GDM1 (cell line): ENCODE measurements at places on chromosomes 4 and X.

DNA sequence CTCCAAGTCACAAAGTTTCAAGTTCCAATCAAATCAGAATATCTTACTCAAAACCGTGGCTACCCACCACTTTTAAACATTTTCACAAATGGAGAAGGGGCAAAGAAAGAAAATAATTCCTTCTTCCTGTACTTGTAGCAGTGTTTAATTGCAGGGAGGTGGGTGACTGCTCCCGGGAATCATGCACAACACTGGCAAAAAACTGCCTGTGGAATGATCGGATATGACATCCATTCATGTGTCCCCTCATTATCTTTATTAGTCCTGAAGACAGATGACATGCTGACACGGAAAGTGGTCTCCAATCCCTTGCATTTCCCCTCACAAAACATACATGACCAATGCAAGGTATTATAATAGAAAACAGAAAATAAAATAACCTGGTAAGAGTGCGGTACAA lies 2.0 kb downstream of the TSPAN5 start:
- DNase-seq: no peak

- no peak for DNase-seq
Measured at GRCh38 chr4:6179362-6179761, 21.0 kb downstream of the JAKMIP1 start.

DNA sequence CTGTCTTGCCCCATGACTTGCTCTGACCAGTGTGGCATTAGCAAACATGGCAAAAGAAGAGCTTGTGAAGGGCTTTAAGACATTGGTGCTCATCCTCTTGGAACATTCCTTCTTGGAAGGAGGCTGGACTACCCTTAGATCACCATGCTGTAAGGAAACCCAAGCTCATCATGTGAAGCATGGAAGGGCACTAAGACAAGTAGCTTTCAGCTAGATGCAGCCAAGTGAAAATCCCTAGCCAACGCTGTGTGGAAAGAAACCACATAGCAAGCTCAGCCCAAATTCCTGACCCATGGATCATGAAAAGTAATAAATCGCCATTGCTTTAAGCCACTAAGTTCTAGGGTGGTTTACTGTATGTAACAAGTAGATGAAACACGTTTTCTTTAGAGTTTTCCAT lies 12.4 kb upstream of the PACRGL start:
- DNase-seq: no peak

DNA sequence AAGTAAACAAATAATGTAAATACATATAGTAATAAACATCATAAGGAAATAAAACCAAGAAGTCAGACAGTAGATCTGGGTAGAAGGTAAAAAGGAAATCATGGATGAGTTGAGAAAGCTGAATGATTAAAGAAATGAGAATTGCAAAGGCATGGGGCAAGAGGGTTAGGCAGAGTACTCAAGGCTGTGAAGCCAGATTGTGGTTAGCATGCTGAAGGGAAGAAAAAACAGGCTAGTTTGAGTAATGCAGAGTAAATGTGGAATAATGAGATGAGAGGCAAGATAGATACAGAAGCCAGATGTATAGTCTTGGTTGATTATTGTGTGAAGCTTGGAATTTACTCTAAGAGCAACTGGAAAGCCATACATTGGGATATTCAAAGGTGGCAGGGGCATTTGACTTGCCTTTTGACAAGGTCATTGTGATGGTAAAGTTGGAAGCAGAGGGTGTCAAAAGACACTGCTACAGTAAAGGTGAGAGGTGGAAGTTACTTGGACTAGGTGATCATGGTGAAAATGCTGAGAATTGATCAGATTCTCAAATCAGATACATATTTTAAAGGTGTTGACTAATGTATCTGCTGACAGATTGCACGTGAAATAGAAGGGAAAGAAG lies 307.0 kb downstream of the FSTL5 start:
- DNase-seq: no peak

- no peak for DNase-seq
Measured at GRCh38 chrX:110346681-110347080, 12.0 kb upstream of the RTL9 start.
